Spleen (tissue), 13 donors: ENCODE measurements at places on chromosomes 5 and 9. TPM values are rescaled to one million over a fixed set of nuclear protein-coding genes. Genes with fewer than 3 reads are reported as not detected.

DNA sequence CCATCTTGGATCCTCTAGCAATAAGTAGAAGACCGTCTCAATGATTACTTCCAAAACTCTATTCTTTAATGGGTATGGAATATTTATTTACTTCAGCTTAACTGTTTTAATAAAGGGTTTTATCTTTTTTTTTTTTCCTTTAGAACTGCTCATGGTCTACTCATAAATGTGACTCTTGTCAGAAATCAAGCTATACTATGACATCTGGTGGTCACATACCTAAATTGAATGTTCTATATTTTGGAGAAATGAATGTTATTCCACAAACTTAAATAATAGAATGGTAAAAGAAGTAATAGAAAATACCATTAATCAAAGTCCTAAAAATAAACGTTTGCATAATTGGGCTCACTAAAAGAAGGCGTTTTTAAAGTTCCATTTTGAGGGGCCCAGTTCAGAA lies 131.2 kb upstream of the PLCXD3 start:
- H3K36me3 ChIP-seq, result no peaks in the 10 kb centered on the region
- H3K4me1 ChIP-seq, result no peaks in the 10 kb centered on the region
- peaks cover 5% of the 10 kb centered on the region for H3K27me3 ChIP-seq
- no peak overlapping the region for H3K27ac ChIP-seq
- no peak overlapping the region for H3K4me3 ChIP-seq

DNA sequence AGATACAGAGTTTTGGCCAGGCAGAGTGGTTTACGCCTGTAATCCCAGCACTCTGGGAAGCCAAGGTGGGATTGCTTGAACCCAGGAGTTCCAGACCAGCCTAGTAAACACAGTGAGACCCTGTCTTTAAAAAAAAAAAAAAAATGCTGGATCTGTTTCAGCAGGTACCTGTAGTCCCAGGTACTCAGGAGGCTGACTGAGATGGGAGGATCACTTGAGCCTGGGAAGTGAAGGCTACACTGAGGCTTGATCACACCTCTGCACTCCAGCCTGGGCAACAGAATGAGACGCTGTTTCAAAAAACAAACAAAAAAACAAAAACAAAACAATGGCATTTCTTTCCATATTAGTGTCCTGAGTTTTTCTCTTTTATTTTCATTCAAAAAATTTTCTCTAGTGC lies 19.0 kb downstream of the UNC13B start:
- H3K36me3 ChIP-seq, result no peaks in the 10 kb centered on the region
- no peak for DNase-seq
- no peak overlapping the region for H3K4me3 ChIP-seq
- H3K27ac ChIP-seq, result no peak overlapping the region
- no peaks in the 10 kb centered on the region for H3K27me3 ChIP-seq

DNA sequence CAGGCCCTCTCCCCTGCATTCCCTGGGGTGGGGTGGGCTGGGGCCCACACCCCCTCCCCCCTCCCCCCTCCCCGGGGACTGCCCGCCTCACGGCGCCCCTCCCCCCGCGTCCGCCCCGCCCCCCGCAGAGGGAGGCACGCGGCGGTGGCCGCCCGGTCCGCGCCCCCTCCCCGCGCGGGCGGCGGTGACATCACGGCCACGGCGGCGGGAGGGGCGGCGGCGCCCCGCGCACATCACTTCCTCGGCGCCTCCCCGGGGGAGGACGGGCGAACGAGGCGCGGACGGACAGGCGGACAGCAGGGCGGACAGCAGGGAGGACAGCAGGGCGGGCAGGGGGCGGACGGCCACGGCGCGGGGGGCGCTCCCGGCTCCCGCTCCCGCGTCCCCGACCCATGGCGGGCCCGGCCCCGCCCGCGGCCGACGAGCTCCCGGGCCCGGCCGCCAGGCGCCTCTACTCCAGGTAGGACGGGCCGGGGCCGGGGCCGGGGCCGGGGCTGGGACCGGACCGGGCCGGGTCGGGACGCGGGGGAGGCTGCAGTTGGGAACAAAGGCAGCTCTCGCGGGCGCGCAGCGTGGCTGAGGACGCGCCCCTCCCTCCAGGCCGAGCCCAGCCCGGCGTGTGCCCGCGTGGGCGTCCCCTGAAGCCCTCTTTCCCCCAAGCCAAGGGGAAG lies at the start of gene GPSM1:
Gene GPSM1 (plus strand): TSS at position 236 of the 671 bp plus-strand sequence. CDS start 157 bp downstream, at position 393.
- H3K36me3 ChIP-seq, result no peaks in the 10 kb centered on the region
- DNase-seq, result no peak
- H3K4me3 ChIP-seq, result peak within 1 kb of the TSS; percentile 47
- peaks cover 11% of the 10 kb centered on the region for H3K27me3 ChIP-seq
- peaks cover 18% of the 10 kb centered on the region for H3K4me1 ChIP-seq

DNA sequence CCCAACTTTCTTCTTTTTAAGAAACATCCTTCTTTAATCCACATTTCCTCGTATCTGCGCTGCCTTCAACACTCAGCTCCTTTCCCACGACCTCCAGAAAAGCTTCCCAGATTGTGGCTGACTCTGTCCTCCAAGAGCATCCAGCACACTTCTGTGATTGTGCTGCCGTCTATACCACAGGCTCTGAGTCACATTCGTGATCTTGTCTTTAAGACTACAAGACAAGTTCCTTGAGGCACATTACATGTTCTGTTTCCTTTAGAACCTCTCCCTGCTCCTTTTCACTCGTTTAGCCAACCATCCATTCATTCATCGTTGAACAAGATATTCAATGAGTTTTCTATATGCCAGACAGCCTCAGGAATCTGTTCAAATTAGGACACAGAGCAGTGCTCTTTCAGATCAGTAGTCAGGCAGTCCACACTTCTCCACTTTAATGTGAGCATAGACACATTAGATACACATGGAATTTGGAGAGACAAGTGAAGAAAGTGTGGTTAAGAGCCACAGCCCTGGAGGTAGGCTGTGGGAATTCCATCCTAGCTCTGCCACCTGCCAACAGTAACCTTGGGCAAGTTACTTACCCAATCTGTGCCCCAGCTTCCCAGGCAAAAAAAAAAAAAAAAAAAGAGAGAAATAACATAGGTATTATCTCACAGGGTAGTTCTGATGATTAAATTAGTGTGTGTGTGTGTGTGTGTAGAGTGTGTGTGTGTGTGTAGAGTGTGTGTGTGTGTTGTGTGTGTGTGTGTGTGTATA lies 18.9 kb downstream of the WHRN start:
- H3K4me3 ChIP-seq, result no peak overlapping the region
- H3K4me1 ChIP-seq, result peaks cover 53% of the 10 kb centered on the region
- H3K27ac ChIP-seq, result no peak overlapping the region
- no peak for DNase-seq
- H3K36me3 ChIP-seq, result no peaks in the 10 kb centered on the region
- no peaks in the 10 kb centered on the region for H3K27me3 ChIP-seq

DNA sequence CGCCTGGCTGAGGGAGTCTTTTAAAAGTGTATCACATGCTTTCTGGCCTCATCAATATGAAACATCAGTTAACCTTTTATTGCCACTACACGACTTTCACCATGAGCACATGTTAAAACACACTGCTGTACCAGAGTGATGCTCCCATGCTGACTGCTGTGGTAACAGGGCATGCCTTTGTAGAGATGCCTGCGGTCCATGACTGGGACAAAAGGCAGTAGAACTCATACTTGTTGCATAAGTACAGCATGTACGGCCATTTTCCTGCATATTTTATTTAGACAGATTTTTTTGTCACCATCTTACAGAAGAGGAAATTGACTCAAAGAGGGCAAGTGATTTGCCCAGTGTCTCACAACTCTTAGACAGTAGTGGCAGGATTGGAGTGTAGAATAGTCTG lies 105.7 kb upstream of the ADAMTSL1 start:
- no peaks in the 10 kb centered on the region for H3K27me3 ChIP-seq
- H3K4me3 ChIP-seq, result no peak overlapping the region
- no peaks in the 10 kb centered on the region for H3K36me3 ChIP-seq
- H3K27ac ChIP-seq, result no peak overlapping the region
- no peak for DNase-seq

DNA sequence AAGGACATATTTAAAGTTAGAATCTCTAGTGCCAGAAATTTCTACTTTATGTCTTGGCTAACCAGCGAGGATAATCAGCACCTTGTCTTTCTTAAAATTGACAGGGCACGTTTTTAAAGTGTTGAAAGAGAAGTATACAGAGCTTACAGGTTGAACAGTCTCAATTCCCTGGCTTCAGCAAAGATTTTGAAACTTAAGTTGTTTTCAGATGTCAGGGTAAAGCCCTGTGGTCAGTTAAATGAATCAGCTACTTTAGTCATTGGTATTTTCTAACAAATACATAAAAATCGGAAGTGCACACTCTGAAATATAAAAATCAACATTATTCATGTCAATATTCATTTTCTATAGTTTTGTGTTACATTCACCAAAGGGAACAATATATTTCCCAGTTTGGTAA lies 29.1 kb downstream of the SNCAIP start:
- H3K36me3 ChIP-seq, result no peaks in the 10 kb centered on the region
- no peak overlapping the region for H3K4me3 ChIP-seq
- H3K27ac ChIP-seq, result no peak overlapping the region
- H3K27me3 ChIP-seq, result no peaks in the 10 kb centered on the region

DNA sequence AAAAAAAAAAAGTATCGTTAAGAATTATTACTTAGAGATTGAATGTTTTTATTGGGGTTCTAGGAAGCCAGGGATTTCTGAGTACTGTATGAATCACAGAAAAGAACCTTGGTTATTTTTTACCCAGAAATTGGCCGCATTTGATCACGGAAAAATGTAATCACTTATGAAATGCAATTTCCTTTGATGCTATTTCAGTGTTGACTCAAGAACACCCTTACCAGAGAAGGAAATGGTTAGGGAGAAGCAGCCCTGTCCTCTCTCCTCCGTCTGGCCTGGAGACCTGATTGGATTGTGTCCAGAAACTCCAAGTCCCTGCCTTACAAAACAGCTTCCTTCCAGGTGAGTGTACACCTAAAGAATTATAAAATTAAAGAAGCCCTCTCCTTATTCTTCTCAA lies 116.7 kb downstream of the MED10 start:
- no peaks in the 10 kb centered on the region for H3K4me1 ChIP-seq
- H3K27ac ChIP-seq, result no peak overlapping the region
- no peak overlapping the region for H3K4me3 ChIP-seq
- no peak for DNase-seq
- H3K27me3 ChIP-seq, result no peaks in the 10 kb centered on the region

DNA sequence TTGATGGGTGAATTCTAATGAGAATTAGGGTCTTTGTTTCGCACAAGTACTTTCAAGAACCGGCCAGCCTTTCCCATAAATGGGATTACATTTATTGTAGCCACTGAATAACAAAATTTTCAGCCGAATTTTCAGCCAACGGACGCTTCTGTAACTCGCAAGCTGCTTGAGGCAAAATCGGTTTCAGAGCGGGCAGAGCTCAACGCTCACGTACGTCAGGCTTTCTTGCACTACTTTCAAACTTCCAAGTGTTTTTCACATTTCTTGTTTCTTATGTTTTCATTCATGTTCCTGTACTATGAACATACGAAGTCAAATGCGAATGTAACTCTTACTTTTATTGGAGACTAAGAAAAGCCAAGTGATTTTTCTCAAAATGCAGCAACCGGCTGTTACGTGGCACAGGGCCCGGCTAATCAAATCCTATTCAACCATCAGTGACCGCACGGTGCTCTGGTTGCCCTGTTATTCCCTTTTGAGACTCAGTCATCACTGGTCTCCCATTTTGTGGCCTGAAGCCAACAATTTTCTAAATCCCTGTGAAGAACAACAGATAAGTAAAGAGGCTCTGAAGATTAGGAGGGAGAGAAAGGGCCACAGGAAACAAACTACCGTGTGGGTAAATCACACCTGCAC lies 68.5 kb downstream of the SLC28A3 start:
- H3K27me3 ChIP-seq, result peaks cover 12% of the 10 kb centered on the region
- no peak for DNase-seq
- no peak overlapping the region for H3K4me3 ChIP-seq
- peaks cover 8% of the 10 kb centered on the region for H3K4me1 ChIP-seq
- H3K36me3 ChIP-seq, result no peaks in the 10 kb centered on the region
- H3K27ac ChIP-seq, result no peak overlapping the region

- H3K36me3 ChIP-seq, result no peaks in the 10 kb centered on the region
- H3K4me3 ChIP-seq, result no peak overlapping the region
- H3K4me1 ChIP-seq, result peaks cover 4% of the 10 kb centered on the region
- no peak overlapping the region for H3K27ac ChIP-seq
Observed at GRCh38 chr5:135697959-135698345, 119.2 kb upstream of the CXCL14 start.

DNA sequence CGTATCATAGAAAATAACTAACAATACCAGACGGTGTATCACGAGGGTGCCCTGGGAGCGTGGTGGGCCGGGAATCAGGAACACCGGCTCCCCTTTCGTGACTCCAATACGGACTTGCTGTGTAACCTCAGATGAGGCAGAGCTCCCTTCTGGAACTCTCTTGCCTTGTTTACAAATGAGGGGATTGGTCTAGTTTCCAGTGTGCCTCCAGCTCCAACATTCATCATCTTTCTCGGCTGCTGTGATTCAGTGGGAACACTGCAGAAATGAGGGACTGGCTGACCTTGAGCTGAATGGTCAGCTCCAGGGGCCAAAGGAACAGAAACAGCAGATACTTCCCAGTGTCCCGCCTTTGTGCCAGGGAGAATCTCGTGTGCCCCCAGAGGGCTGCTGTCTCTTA lies 22.6 kb upstream of the TGFBI start:
- no peaks in the 10 kb centered on the region for H3K4me1 ChIP-seq
- H3K27ac ChIP-seq, result no peak overlapping the region
- no peaks in the 10 kb centered on the region for H3K36me3 ChIP-seq
- no peaks in the 10 kb centered on the region for H3K27me3 ChIP-seq
- DNase-seq, result no peak

- no peak for DNase-seq
- H3K4me1 ChIP-seq, result peaks cover 42% of the 10 kb centered on the region
- H3K27ac ChIP-seq, result peak overlapping the region; percentile 93
- peak overlapping the region; percentile 97 for H3K4me3 ChIP-seq
- no peaks in the 10 kb centered on the region for H3K27me3 ChIP-seq
Observed at GRCh38 chr9:128371630-128372117, 500 bp downstream of the URM1 start.

DNA sequence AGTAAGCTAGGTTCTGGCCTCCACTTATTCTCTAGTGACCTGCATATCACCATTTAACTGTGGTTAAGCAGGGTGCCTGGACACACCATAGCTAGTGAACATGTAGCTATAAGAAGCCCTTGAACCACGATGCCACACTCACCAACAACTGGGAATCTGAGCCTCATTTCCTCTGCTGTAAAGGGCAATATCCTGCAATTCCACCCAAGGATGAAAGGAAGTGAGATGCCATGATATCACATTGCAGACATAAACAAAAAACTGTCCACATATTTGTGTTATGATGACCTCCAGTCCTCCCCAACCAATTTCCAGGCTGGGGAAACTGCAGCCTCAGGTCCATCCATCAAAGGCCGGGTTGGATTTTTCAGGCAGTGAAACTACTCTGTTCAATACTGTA lies 10.4 kb downstream of the TNIP1 start:
- no peak for DNase-seq
- H3K27me3 ChIP-seq, result no peaks in the 10 kb centered on the region
- H3K4me1 ChIP-seq, result peaks cover 66% of the 10 kb centered on the region

GRCh38 chr5:81971111-81971711 lies 612 bp upstream of the ATG10 start:
- no peak for DNase-seq
- no peaks in the 10 kb centered on the region for H3K27me3 ChIP-seq
- peak overlapping the region; percentile 51 for H3K4me3 ChIP-seq
- peaks cover 1% of the 10 kb centered on the region for H3K36me3 ChIP-seq
- peak overlapping the region; percentile 99 for H3K27ac ChIP-seq
- H3K4me1 ChIP-seq, result peaks cover 14% of the 10 kb centered on the region

The PCSK5 gene
- total RNA-seq, result 8.1 TPM

The MZB1 gene
- total RNA-seq, result 182 TPM

The FGF1 gene
- total RNA-seq, result 2.5 TPM

The ARRDC1 gene
- total RNA-seq, result 85.2 TPM

The DNM1 gene
- total RNA-seq, result 2.2 TPM
